Neural crest cell (in vitro differentiated cells): ENCODE measurements at places on chromosomes 16 and 17. TPM values are rescaled to one million over a fixed set of nuclear protein-coding genes. Genes with fewer than 3 reads are reported as not detected.

DNA sequence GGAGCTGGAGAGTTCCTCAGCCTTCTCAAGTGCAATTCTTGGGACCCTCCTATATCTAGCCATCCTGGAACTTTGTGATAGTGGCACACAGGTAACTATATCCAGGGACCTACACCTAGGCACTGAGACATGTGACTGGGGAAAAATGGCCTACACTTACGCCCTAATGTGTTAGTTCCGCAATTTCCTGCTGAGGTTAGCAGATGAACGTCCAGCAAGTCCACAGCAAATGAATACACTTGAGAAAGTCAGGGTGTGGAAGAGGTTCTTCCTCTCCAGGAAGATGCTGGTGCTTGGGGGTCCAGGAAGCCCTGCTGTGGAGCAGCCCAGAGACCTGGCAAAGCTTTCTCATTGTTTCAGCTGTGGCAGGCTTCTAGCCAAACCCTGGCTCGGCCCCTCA is 20.8 kb downstream of the PIK3R5 start:
- H3K36me3 ChIP-seq = no peaks in the 10 kb centered on the region
- DNase-seq = no peak
- peaks cover 21% of the 10 kb centered on the region for H3K27me3 ChIP-seq
- no peak overlapping the region for H3K4me3 ChIP-seq
- H3K27ac ChIP-seq = no peak overlapping the region
- H3K4me1 ChIP-seq = peaks cover 6% of the 10 kb centered on the region

GRCh38 chr17:76331083-76331482 is 22.6 kb downstream of the PRPSAP1 start:
- H3K4me3 ChIP-seq = no peak overlapping the region
- H3K27me3 ChIP-seq = no peaks in the 10 kb centered on the region
- H3K4me1 ChIP-seq = peaks cover 8% of the 10 kb centered on the region
- H3K27ac ChIP-seq = no peak overlapping the region

DNA sequence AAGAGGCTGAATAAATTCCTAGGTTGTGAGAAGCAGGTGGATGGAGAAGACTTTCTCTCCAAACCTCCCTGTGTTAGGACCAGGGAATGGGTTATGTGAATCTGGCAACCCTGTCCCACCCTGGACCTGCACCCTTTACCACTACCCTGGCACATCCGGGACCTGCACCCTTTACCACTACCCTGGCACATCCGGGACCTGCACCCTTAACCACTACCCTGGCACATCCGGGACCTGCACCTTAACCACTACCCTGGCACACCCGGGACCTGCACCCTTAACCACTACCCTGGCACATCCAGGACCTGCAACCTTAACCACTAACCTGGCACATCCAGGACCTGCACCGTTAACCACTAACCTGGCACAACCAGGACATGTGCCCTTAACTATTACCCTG is 207.0 kb upstream of the CACNG3 start:
- H3K4me3 ChIP-seq = no peak overlapping the region
- H3K36me3 ChIP-seq = no peaks in the 10 kb centered on the region
- no peaks in the 10 kb centered on the region for H3K4me1 ChIP-seq
- H3K27me3 ChIP-seq = peaks cover 34% of the 10 kb centered on the region
- H3K27ac ChIP-seq = no peak overlapping the region

- peaks cover 18% of the 10 kb centered on the region for H3K27me3 ChIP-seq
- peaks cover 31% of the 10 kb centered on the region for H3K4me1 ChIP-seq
- peak overlapping the region; percentile 94 for H3K27ac ChIP-seq
- DNase-seq = no peak
- H3K36me3 ChIP-seq = peaks cover 15% of the 10 kb centered on the region
These were observed 11.9 kb downstream of the ZNF629 start for GRCh38 chr16:30775131-30775391.

Gene HCRT
- 0.47 TPM in 1 of 2 replicates, not detected in the other for total RNA-seq
